ENCODE measurements at places on chromosomes 7 and 10.

DNA sequence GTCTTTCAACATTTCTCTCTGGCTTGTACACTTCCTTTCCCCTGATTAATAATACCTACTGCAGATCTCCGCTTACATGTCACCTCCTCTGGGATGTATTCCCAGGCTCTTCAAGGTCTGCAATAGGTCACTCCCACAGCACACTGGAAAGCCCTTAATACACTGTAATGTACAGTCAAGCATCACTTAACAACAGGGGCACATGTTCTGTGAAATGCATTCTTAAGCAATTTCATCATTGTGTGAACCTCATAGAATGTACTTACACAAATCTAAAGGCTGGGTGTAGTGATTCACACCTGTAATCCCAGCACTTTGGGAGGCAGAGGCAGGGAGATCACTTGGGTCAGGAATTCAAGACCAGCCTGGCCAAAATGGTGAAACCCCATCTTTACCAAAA is 1.9 kb downstream of the COX15 start:
- no peak for DNase-seq

DNA sequence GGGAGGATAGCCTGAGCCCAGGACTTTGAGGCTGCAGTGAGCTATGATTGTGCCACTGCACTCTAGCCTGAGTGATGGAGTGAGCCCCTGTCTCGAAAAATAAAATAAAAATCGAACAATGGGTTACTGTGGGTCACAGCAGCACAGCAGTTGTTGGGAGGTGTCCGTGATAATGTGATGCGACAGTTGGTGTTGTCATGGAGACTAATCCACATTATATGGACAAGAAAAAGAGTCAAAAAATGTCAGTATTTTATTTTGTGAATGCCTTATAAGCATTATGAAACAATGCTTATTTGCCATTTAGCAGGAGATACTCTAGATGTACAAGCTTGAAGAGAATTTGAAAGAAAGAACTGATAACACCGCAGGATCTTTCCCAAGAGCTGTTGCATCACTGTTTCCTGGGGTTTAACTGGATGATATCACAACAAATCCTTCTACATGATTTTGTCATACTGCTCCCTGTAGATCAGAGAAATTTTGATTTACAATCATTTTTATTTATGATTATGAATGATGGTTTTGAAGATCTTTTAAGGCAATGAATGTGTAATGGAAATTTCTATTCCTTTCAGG is 195.4 kb downstream of the BAMBI start:
- DNase-seq: no peak

DNA sequence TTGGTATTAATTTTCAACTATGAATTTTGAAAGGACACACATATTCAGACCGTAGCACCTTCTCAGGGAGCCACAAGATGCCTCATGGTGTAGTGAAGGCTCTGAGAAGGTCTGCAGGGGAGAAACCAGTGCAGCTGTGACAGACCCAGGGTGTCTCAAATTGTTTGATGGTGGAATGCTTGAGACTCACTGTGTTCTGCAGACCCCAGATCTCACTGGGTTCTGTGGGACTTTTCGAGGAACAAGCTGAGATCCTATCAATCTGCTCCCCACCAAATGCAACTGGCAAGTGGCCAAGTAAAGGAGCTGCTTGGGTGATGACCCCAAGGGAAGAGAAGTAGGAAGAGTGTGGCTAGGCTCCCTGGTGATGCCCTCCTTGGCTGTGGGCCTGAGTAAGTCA is 130.5 kb upstream of the UNC5B start:
- DNase-seq: no peak

- no peak for DNase-seq
Measured at GRCh38 chr10:11823122-11823988, at the start of gene PROSER2. PROSER2 (plus strand) TSS chr10:11823356; CDS start chr10:11852078, 28,722 bp downstream.

- no peak for DNase-seq
Measured at GRCh38 chr10:16915300-16915699, 98.1 kb upstream of the RSU1 start.

- DNase-seq: no peak
Measured at GRCh38 chr10:110461088-110461487, 36.6 kb upstream of the DUSP5 start.

- DNase-seq: no peak
Measured at GRCh38 chr7:132436121-132436520, 140.1 kb downstream of the PLXNA4 start.

- no peak for DNase-seq
Measured at GRCh38 chr10:19043431-19043830, 5.2 kb upstream of the MALRD1 start.

- DNase-seq: no peak
Measured at GRCh38 chr7:157712666-157713235, 375.9 kb downstream of the DNAJB6 start.

- DNase-seq: no peak
Measured at GRCh38 chr7:130366564-130366963, 13.7 kb upstream of the CPA1 start.

Data from stimulated activated CD8-positive, alpha-beta memory T cell treated with anti-CD3 and anti-CD28 coated beads, Interleukin-12 subunit alpha, Interleukin-12 subunit beta, amount 100 ng/mL, for 1 hour (primary cell).